Activated CD4-positive, alpha-beta T cell treated with anti-CD3 and anti-CD28 coated beads for 24 hours (primary cell): ENCODE measurements at places on chromosomes 4 and X.

- DNase-seq: no peak
Measured at GRCh38 chrX:129762448-129762847, 17.3 kb upstream of the SASH3 start.

DNA sequence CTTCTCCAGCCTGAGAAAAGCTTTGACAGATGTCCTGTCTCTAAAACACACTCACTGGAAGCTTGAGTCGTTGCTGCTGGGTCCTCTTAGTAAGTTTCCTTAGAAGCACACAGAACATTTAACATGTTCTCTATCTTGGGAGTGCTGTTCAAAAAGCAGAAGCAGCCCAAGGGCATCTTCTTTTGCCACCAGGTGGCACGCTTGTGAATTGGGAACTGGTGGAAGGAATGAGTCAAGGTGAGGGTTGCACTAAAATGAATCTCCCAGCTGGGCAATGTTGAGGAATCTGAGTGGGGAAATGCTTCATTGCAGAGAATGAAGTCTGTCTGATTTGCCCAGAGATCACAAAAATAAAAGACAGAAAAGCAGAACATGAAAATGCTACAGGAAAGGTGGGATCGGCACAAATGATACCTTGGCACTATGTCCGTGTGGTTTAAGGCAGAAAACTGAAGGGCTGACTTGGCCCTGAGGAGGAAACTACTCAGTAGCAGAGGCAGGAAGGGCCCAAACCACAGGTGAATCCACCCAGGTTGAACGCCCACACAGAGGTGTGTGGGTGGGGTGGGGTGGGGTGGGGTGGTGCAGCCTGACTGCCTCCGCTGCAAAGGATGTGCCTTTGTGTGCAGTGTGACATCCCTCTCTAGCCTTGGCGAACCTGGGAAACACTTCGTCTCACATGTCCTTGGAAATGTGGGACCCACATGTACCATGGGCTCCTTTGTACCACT lies 26.0 kb downstream of the KIT start:
- DNase-seq: peak; percentile 23

DNA sequence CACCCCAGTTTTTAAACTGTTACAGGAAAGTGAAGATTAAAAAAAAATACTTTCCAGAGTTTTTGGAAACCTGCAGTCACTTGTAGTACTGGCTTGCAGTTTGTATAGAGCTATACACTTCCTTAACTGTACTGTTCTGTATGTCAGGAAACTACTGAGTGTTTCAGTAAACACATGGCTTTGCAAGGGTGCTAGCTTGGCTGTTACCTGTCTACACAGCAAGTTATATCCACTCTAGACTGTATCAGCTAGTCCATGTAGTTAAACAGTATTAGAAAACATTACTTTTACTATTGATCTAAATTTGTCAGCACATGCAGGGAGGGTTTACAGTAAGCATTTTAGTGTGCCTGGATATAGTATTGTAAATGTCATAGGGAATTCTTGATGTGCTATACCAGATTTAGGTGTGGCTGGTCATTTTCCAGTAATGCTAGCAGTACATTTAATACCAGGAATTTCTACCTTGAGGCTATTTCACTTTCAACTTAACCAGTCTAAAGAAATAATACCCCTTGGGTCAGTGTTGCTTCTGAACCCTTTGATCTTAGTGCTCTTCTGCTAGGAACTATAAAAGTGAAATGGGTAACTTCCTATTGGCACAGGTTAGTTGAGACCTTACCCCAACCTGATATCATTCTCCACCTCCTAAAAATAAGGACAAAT lies 192.3 kb upstream of the ANKRD50 start:
- no peak for DNase-seq

GRCh38 chr4:173213296-173213695 lies 44.7 kb downstream of the GALNT7 start:
- DNase-seq: no peak

DNA sequence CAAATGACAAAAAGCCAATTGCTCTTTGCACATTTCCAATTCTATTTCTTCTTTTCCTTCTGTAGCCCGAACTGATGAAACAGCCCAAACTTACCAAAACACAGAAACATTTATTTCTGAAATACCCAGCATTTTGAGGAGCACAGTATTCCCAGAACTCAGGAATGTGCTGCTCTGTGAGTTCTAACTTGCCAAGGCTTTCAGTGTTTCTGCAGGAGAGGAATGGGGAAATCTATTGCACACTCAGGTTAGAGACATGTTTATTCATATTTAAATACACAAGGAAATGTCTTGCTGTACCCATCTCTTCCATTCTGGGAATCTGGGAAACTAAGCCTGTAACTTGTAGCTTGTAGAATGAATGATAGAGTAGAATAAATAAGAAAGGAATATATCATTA lies 10.7 kb downstream of the TMPRSS11D start:
- DNase-seq: no peak

GRCh38 chrX:9503261-9503660 lies 38.4 kb downstream of the TBL1X start:
- DNase-seq: no peak

DNA sequence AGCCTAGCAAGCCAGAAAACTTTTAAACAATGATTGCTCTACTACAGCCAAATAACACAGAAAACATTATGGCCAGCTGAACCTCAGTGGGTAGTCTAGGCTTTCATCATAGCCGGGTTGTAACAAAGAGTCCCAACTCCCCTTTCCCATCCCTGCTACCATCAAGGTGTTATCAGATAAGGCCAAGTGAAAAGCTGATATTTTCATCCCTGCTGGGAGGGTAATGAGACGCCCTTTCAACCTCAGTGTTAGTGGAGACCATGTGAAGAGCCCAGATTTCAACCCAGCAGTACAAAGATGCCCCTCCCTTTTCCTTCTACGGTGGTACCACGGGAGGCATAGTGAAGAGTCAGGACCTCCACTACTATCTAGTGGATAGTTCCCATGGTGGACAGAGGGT lies 433.7 kb downstream of the GPM6A start:
- DNase-seq: no peak

- no peak for DNase-seq
Measured at GRCh38 chr4:151004222-151004621, 10.9 kb downstream of the LRBA start.

GRCh38 chr4:3365871-3366842 lies 73.3 kb downstream of the RGS12 start:
- no peak for DNase-seq

GRCh38 chrX:53000447-53001135 lies 42.3 kb upstream of the FAM156A start:
- no peak for DNase-seq

DNA sequence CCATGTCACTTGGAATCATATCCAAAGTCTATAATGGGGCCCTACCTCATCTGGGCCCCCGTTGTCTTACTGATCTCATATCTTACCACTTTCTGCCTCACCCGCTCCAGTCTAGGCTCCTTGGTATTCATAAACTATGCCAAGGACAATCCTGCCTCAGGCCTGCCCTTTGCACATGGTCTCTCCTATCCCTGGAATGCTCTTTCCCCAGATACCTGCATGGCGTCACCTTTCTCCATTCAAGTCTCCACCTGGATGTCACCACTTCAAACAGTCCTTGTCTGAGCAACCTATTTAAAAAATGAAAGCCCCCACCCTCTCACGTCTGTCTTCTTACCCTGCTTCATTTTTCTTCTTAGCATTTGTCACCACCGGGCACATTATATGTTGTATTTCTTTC lies 8.2 kb downstream of the VGLL1 start:
- DNase-seq: no peak

DNA sequence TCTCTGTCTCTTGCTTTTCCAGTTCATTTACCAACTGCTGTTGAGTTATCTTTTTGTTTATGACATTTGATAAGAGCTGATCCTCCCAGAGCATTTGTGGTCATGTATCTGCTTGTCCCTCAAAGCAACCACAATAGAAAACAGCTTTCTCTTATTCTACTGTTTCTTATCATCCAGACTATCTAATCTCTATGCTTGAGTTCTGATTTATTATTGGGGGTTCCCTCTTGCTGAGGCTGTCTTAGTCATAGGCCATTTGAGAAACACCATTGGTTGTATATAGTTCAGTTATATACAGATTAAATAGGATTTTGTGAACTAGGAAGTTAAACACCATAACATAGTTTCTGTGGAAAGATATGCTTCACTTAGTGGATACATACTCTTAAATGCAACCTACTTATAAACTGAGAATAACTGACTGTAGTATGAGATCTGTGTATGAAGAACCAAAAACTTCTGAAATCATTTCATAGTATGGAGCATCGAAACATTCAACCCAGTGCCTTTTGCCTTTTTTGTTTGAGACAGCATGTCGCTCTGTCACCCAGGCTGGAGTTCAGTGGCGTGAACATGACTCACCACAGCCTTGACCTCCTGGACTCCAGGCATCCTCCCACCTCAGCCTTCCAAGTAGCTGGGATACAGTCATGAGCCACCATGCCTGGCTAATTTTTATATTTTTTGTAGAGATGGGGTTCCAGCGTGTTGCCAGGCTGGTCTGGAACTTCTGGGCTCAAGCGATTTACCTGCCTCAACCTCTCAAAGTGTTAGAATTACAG lies 75.8 kb downstream of the STIM2 start:
- no peak for DNase-seq

- DNase-seq: no peak
Measured at GRCh38 chrX:3940000-3940610, 226.7 kb upstream of the PRKX start.

GRCh38 chr4:76232681-76233080 lies 18.8 kb upstream of the FAM47E start:
- no peak for DNase-seq

- DNase-seq: no peak
Measured at GRCh38 chr4:10315638-10316037, 141.6 kb downstream of the ZNF518B start.

GRCh38 chr4:17068392-17068791 lies 169.9 kb upstream of the LDB2 start:
- no peak for DNase-seq

- no peak for DNase-seq
Measured at GRCh38 chr4:77631276-77631675, 25.7 kb downstream of the CXCL13 start.
